Muscle of leg (tissue), 16 donors: ENCODE measurements at places on chromosomes 1 and 21. TPM values are rescaled to one million over a fixed set of nuclear protein-coding genes. Genes with fewer than 3 reads are reported as not detected.

The GJA9 gene
- polyA plus RNA-seq, result 0.18 TPM

The KDF1 gene
- polyA plus RNA-seq, result not detected

The GPR153 gene
- 17.0 TPM for polyA plus RNA-seq

The OR10J1 gene
- polyA plus RNA-seq, result not detected

The PRR9 gene
- not detected for polyA plus RNA-seq

The DNAJC28 gene
- 1.7 TPM for polyA plus RNA-seq

The PRELP gene
- polyA plus RNA-seq, result 2.6 TPM

The DHX9 gene
- 118 TPM for polyA plus RNA-seq

The TMPRSS3 gene
- 0.17 TPM for polyA plus RNA-seq

The LRRC38 gene
- 29.3 TPM for polyA plus RNA-seq

The LRRC39 gene
- 186 TPM for polyA plus RNA-seq

The CHAF1B gene
- polyA plus RNA-seq, result 5.0 TPM

The C1orf141 gene
- polyA plus RNA-seq, result not detected

The TEDDM1 gene
- polyA plus RNA-seq, result not detected

The LCE6A gene
- not detected for polyA plus RNA-seq

The PPFIA4 gene
- polyA plus RNA-seq, result 34.7 TPM

The INAVA gene
- 4.8 TPM for polyA plus RNA-seq

The GOLT1A gene
- polyA plus RNA-seq, result not detected

The CELA2A gene
- polyA plus RNA-seq, result 0.37 TPM

The EBNA1BP2 gene
- 39.1 TPM for polyA plus RNA-seq

The SLAMF7 gene
- 0.22 TPM for polyA plus RNA-seq

The CD84 gene
- polyA plus RNA-seq, result 0.95 TPM

The KDM1A gene
- 67.4 TPM for polyA plus RNA-seq

The CRNN gene
- polyA plus RNA-seq, result not detected

The OR10J4 gene
- not detected for polyA plus RNA-seq
